ENCODE measurements at places on chromosomes 1 and 21.
A peak's percentile ranks its signal among the peaks of the same experiment; 100 is the strongest.

DNA sequence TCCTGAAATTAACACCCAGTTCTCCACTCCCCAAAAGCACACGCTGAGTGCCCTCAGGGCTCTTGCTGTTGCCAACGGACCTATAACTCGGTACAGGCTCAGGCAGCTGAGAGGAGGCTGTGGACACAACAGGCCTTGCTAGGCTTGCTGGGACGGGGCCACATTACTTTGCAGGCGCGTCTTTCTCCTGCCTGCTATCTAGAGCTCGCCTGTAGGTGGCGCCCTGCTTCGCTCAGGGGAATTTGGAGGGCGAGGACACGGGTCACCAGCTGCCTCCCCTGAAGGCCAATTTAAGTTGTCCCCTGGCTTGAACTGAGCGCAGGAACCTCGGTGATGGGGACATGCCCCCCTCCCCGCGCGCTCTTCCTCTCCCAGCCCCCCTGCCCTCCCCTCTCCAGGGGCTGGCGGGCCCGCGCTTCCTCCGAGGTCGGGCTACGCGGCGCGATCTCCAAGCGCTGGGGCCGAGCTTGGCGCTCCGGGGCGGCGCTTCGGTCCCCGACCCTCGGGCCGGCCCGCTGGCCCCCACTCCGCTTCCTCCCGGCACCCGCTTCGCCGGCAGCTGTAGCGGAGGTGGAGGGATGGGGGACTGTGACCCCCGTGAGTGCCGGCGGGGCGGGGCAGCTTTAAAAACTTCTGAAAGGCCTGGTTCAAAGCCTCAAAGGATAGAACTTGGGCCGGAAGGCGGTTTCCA lies 32.4 kb upstream of the NFIA start:
- peak; percentile 83 for DNase-seq

DNA sequence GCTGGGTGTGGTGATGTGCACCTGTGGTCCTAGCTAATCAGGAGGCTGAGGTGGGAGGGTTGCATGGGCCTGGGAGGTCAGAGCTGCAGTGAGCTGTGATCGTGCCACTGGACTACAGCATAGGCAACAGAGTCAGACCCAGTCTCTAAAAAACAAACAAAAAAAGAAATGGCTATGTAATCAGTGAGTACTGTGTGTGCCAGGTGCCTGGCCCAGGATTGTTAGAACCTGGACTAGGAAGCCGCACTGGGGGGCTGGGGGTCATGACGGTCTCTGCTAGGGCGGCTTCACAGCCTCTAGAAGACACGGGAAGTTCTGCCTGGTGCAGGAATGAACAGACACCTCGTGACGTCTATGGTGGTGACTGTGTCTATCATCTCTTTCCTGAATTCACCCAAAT lies 8.5 kb downstream of the TMEM9 start:
- DNase-seq: no peak

- DNase-seq: no peak
Measured at GRCh38 chr1:210397252-210397651, 68.5 kb downstream of the HHAT start.

DNA sequence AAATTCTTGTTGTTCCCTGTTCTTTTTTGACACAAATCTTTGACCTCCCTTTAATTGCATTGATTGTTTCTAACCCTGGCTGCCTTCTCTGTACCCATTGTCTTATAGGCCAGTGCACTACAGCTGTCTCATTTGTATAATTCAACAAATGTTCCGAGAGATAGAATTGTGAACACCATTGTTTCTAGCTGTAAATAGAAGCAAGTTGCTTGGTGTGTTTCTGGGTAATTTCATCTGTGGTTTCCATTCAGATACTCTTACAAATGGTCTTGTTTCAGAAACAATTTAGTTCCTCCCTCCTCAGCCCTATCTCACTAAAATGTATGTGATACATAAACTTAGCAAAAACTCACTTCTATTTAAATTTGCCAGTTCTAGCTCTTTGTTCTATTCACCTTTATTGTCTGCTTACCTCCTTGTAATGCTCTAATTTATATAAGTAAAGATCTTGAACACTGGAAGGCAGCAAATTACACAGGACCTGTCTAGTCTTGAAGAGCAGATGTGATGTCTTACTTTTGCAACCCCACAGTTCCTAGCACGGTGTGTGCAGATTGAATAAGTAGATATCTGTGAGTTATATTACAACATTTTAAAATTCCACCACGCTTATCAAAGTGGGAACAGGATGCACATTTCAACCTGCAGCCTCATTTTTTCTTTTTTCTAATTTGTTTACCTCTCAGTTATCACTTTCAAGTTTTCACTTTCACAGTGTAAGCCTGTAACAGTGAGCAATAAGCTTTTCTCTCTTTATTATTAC lies 515.6 kb upstream of the ZP4 start:
- DNase-seq: no peak

- no peak for DNase-seq
Measured at GRCh38 chr1:231982871-231983587, 356.4 kb downstream of the DISC1 start.

DNA sequence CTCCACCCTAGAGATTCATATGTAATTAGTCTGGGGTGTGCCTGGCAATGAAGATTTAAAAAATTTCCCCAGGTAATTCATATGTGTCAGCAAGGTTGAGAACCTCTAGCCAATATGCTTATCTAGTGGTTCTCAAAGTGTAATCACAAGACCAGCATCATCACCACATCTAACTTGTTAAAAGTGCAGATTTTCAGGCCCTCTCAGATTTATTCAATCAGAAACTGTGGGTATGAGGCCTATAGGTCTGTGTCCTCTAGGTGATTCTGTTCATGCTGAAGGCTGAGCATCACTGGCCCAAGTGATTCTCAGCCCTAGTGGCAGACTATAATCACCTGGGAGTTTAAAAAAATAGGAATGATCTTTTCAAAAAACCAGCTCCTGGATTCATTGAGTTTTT lies 75.9 kb downstream of the SWT1 start:
- DNase-seq: no peak

- no peak for DNase-seq
Measured at GRCh38 chr21:33064623-33065390, 5.1 kb upstream of the OLIG1 start.

- DNase-seq: no peak
Measured at GRCh38 chr21:44439211-44439600, 16.1 kb upstream of the LRRC3 start.

Data from stimulated activated CD8-positive, alpha-beta memory T cell treated with anti-CD3 and anti-CD28 coated beads, Interleukin-2, amount 100 ng/mL, for 1 hour (primary cell).